Fibroblast of villous mesenchyme (primary cell): ENCODE measurements at places on chromosomes 12 and 14.
A peak's percentile ranks its signal among the peaks of the same experiment; 100 is the strongest.

- no peak for DNase-seq
Measured at GRCh38 chr12:130818272-130818634, 20.8 kb downstream of the STX2 start.

GRCh38 chr12:68559246-68559645 lies 51.5 kb upstream of the RAP1B start:
- no peak for DNase-seq

- no peak for DNase-seq
Measured at GRCh38 chr12:62629971-62630739, 163.5 kb downstream of the MON2 start.

- peak; percentile 91 for DNase-seq
Measured at GRCh38 chr14:75877292-75877691, 104.5 kb downstream of the TGFB3 start.

DNA sequence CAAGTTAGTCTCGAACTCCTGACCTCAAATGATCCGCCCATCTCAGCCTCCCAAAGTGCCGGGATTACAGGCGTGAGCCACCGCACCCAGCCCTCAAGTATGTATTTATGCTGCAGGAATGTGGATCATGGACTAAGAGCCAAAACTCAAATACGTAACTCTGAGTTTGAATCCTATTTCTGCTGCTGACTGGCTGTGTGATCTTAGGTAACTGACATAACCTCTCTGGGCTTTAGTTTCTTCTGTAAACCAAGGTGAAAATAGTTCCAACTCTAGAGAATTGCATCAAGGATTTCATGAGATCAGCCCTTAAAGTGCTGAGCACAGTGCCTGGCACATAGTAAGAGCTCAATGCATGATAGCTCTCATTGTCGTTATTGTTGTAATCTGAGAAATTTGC lies 37.4 kb downstream of the HSPB8 start:
- DNase-seq = no peak

DNA sequence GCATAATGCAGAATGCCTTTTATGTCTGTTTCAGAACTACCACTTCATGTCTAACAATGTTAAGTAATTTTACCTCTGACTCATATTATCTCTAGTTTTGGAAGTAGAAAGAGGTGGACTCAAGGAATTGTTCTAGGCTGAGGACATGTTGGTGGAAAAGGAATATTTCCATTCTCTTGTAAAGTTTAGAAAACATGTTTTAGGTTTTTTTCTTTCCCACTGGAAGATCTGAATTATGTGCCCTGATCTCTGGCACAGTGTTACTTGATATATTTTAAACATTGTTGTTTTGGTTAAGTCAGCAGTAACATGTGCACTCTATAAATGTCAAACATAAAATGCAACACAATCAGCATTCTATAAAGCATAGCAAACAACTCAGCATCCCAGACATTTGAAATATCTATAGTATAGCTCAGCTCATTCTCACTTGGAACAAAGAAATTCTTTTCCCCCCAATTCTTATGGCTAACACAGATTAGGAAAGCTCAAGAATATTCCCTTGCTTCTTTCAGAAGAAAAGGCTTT lies 202.3 kb downstream of the STXBP6 start:
- peak; percentile 33 for DNase-seq

- no peak for DNase-seq
Measured at GRCh38 chr14:36162267-36162666, 14.3 kb downstream of the PTCSC3 start.

DNA sequence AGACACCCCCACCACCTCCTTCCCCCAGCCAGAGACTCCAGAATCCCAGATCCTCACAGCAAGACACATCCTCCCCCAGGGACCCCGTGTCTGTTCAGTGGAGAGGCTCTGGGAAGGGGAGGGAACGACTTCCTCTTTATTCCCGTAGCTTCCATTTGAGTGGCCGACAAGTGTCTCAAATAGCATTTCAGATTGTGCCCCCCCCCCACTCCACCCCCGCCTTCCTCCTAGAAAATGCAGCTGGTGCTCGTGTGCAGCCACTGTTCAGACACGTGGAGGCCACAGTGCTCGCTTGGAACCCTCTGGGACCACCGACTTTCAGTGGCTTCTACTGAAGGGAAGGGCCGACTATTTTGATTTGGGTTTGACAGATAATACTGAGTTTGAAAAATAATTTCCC lies 14.3 kb downstream of the PPP2R5C start:
- no peak for DNase-seq

DNA sequence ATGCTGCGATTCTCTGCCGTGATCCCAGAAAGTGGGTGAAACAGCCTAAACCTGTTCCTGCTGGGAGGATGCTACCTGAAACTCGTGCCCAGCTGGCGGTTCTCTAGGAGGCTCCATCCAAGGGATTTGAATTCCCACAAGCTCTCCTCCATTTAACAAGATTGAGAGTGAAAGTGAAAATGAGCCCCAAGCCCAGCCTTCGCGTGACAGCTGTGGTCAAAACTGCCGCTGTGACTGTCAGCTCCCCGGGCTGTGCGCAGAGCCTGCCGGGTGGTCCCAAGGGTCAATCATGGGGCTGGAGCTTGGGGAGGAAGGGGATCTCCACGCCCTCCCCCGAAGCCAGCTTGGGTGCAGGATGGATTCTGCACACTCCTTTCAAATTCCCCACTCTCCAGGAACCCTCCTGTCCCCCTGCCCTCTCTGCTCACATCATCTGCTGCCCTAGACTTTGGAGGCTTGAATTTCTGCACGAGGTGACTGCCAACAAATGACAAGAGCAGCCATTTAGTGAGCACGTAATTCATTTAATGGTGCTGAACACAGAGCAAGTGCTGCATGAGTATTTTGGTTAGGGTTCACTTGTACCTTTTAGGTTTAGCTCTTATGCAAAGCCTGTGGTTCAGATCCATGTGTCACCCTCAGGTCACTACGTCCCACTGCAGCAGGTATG lies 5.3 kb downstream of the ASB2 start:
- DNase-seq = peak; percentile 13

GRCh38 chr14:102602421-102603292 lies 10.2 kb downstream of the RCOR1 start:
- no peak for DNase-seq

- peak; percentile 16 for DNase-seq
Measured at GRCh38 chr14:35229084-35229791, 62.9 kb upstream of the PSMA6 start.

- no peak for DNase-seq
Measured at GRCh38 chr14:102140750-102141145, 1.1 kb downstream of the WDR20 start.

DNA sequence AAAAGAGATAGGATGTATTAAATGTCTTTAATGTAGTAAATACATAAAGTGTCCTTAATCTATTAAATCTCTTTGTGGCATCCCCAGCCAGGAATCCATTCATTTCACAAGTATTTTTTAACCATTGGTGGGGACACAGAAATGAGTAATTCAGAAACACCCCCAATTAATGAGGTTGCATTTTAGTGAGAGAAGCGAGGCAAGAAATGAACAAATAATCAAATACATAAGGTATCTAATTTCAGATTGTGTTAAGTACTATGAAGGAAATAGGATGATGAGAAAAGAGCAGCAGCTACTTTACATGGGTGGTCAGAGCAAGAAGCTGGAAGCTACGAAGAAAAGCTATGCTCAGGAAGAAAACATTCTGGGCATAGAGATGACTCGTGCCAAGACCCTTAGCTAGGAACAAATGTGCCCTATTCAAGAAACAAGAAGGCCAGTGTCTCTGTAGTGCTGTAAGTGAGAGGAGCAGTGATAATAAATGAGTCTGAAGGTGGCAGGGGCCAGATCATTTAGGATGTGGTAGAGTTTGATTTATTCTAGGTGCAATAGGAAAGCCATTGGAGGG lies 60.5 kb upstream of the IGF1 start:
- DNase-seq = no peak

- peak; percentile 100 for DNase-seq
Measured at GRCh38 chr14:68140076-68140741, 320.6 kb downstream of the RAD51B start.

GRCh38 chr12:87317302-87317701 lies 711.9 kb downstream of the C12orf50 start:
- no peak for DNase-seq

- no peak for DNase-seq
Measured at GRCh38 chr14:99502989-99503421, 21.8 kb downstream of the CCNK start.

DNA sequence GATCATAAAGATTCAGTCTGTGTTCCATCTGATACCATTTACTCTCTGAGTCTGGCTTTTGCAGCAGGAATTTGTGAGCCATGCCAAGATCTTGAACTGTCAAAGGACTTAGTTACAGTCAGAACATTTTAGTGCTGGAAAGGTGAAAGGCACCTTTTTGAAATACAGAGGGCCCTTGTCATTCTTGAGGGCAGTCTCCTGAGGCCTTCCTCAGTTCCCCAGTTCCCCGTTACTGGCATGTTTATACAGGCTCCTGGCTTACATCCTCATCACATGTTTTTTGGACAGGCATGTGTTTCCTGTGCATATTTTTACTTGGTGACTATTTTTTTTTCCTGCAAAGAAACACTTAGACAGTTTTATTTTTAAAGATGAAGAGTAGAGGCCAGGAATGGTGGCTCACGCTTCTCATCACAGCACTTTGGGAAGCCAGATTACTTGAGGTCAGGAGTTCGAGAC lies 21.0 kb downstream of the CFAP54 start:
- peak; percentile 12 for DNase-seq
